Epithelial cell of prostate (primary cell): ENCODE measurements at places on chromosomes 6 and 20.

DNA sequence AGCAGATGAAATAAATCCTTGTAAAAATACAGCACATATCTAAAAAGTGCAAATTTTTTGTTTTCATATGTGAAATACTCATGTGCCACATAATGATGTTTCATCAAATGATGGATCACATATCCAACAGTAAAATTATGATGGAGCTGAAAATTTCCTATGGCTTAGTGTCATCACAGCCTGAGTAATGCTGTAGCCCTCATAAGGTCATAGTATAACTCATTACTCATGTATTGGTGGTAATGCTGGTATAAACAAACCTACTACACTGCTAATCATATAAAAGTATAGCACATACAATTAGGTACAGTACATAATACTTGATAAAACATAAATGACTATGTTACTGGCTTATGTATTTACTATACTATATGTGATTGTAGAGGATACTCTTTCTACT lies 12.9 kb downstream of the TSPYL1 start:
- no peak for DNase-seq

DNA sequence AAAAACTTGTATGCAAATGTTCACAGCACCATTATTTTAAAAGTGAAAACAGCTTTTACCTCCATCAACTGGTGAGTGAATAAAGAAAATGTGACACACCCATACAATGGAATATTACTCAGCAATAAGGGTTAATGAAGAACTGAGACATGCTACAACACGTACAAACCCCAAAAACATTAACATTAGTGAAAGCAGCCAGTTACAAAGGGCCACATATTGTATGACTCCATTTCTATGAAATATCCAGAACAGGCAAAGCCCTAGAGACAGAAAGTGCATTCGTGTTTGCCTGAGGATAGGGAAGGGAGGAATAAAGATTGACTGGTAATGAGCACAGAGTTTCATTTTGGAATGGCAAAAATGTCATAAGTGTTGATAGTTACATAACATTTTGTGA lies 21.5 kb downstream of the EPM2A start:
- DNase-seq: no peak

- no peak for DNase-seq
Measured at GRCh38 chr20:59184880-59185447, 21.3 kb downstream of the ZNF831 start.

DNA sequence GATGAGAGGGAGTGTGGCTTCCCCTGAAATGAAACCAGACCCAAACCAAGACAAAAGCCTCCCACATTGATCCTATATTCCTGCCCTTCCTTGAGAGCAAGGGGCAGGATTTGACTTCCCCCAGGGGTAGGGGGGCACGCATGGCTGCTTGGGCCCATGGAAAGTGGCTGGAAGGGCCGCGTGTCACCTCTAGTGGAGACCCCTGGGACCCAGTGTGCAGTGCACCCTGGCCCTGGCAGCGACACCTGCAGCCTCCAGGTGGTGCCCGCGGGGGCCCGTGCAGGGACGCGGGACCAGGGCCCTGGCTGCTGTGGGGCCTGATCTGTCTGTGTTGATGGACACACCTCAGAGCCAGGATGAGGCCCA lies 18.0 kb upstream of the SLCO4A1 start:
- DNase-seq: no peak

- peak; percentile 96 for DNase-seq
Measured at GRCh38 chr6:70398783-70399728, 14.3 kb upstream of the FAM135A start.

GRCh38 chr6:142738035-142738396 lies 207.0 kb downstream of the HIVEP2 start:
- no peak for DNase-seq

DNA sequence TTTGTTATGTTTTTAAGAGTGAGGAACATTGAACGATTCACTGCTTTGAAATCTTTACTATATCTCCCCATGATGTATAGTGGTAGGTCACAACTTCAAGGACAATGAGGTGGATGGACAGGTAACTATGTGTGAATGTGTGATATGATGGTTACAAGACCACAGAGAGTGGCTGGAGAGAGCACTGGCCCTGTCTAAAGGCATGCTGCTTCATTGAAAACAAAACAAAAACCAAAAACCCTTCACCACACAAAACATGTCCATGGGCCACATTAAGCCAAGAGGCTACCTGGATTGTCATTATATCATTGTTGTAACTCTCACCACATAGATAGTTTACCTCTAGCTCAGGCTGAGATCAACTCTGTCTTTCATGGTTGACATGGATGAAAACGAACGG lies 180.6 kb upstream of the TENT5A start:
- DNase-seq: no peak

GRCh38 chr20:11204926-11205768 lies 531.3 kb upstream of the JAG1 start:
- DNase-seq: no peak

- DNase-seq: no peak
Measured at GRCh38 chr6:2324166-2324953, 79.0 kb upstream of the GMDS start.

- DNase-seq: no peak
Measured at GRCh38 chr6:37807656-37808055, 11.9 kb upstream of the ZFAND3 start.

DNA sequence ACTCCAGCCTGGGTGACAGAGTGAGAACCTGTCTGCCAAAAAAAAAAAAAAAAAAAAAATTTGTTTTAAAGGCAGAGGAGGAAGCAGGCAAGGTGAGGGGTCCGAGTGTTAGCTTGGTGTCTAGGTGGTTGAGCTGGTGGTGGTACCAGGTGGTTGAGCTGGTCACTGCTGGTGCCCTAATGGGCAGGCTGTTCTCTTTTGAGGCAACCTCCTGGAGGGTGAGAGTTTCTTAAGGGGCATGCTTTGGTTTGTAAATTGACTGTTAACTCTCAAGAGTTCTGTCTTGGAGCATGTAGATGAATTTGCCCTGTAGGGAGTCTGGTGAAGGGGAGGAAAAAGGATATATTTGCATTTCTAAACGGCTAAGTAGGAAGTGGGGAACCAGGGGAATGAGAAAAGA lies 52.7 kb downstream of the BANF2 start:
- DNase-seq: no peak

DNA sequence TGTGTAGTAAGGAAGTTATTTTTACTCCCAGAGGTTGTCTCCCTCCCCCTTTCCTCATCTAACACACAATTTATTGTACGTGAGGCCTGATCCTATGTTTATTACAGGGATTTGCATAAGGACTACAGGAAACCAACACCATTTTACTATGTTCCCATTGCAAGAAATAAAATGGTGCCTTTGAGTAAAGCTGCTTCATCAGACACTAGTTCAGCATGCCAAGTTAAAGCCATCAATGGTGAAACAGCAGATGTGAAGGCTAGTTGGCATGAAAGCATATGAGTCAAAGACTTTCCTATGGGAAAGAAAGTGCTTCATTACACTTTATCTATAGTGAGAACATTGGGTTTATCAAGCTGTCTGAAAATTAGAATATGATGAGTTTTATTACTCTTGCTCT lies 543.0 kb downstream of the GRIK2 start:
- no peak for DNase-seq

DNA sequence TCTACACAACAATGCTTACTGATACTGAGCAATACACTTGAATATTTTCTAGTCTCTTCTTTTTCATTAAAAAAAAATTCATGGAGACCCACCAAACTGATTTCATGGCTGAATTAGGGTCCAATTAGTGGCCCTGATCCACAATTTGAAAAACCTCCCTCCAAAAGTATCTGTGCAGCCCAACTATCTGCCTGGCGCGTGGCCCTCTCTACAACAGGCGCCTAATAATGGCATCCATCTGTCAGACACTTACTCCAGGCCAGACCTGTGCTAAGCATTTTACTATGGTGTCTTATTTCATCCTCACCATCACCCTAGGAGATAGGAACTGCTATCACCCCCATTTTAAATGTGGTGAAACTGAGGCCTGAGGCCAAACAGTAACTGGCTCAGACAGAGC lies 14.0 kb downstream of the TFEB start:
- DNase-seq: no peak

GRCh38 chr20:31840906-31841816 lies 4.2 kb downstream of the FOXS1 start:
- no peak for DNase-seq

DNA sequence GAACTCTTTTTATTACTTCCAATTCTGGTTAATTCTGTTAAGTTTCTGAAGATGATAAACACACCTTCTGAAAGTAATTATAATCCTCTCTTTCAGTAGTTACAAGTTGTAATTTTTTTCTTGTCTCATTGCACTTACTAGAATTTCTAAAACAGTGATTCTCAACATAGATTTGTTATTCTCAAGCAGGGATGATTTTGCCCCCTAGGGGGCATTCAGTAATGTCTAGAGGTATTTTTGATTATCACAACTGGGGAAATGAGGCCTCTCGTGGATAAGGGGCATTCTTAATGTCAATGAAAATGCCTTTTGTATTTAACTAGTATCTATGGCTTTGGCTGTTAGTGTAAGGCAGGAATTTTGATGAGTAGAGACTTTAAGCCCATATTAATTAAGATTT lies 39.4 kb upstream of the MAFB start:
- no peak for DNase-seq

- peak; percentile 92 for DNase-seq
Measured at GRCh38 chr6:143059663-143060353, 881 bp upstream of the AIG1 start.

DNA sequence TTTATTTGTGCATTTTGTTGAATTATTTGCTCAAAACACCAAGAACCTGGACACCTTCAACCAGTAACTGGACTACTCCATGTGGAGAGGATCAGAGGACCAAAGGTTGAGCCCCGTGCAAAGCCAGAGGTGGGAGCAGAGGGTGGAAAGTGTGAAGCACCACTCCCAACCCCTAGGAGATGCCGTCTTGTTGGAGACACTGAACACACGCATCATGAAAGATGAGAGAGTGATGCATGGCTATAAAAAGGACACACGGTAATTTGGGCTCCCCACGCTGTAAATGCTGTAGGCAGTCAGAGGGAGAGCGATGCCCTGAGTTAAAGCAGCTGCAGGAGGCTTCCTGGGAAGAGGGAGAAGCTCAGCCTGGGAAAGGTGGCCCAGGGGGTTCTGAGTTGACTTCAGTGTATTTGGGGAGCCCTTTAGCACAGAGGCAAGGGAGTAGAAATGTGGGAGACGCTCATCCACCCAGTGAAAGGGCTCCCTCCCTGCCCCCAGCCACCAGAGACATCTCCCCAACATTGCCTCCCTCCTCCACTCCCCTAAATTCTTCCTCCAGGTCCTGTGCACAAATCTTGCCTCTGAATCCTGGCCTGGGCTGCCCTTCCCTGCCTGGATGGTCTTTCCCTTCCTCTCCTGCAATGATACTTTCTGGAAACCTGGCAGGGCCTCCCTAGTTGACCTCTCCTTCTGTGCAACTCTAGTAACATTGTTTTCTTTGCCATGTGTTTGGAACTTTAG lies 55.8 kb upstream of the IYD start:
- DNase-seq: no peak

- DNase-seq: no peak
Measured at GRCh38 chr20:37364927-37365272, 19.0 kb downstream of the SRC start.

DNA sequence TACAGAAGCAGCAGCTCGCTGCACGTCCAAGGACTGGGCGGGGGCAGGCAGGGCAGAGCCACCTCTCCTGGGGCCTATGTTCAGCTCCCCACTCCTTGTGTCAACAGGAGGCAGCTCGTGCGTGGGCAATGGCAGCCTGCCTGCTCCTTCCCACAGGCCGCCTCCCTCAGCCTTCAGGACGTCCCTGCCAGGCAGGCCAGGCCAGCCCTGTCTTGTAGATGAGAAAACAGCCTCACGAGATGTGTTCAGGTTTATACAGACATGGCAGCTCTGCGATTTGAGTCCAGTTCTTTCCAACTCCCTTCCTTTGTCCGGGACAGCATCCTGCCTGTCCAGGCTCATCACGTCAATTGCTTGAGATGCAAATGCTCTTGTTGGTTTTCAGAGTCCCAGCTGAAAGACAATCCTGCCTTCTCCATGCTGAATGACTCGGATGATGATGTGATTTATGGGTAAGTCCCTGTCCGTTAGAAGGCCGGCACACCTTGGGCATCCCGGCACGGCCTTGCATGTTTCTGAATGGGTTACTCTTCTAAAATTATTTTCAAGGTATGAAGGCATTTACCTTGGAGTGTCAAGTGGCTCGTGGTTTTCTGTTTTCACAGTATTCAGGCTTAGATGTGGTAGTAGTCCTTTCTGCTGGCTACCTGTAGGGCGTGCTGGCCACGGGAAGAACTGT lies 13.5 kb downstream of the DYNLT1 start:
- no peak for DNase-seq

- peak; percentile 5 for DNase-seq
Measured at GRCh38 chr6:149060985-149061760, 256.3 kb upstream of the TAB2 start.

DNA sequence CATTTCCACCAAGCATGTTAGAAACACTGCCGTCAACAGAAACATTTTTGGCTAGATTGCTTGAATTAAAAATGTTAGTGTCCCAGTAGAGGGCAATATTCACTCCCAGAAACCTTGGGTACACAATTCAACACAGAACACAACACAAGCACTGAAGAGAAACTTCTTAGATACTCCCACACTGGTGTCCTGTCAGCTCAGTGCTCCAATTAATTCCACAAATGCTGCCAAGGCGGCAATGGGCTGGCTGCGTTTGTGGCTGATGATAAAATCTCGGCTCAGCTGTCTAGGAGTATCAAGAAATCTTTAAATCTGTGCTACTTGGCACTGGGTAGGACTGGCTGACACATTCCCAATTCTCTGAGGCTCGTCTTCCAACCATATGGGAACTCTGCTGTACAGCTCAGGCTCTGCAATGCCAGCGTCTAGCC lies 39.3 kb downstream of the BEND3 start:
- no peak for DNase-seq

- no peak for DNase-seq
Measured at GRCh38 chr20:53806683-53807401, 213.2 kb upstream of the ZNF217 start.

DNA sequence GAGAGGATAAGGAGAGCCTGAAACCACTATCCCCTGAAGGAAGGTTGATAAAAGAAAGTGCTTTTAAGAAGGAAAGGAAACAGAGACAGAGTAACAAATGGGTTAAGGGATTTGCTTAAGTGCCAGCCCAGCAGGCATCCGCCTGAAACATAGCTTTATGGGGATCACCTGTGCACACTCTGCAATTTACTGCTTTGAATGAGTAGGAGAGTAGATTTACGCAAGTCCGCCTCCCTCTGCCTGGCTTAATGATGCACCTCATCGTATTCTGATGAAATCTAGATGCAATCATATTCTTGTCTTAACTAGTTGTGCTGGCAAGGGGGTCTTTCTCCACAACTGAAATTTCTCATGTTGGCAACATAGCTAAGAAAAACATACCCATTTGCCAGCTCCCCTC lies 101.1 kb upstream of the ID4 start:
- no peak for DNase-seq

DNA sequence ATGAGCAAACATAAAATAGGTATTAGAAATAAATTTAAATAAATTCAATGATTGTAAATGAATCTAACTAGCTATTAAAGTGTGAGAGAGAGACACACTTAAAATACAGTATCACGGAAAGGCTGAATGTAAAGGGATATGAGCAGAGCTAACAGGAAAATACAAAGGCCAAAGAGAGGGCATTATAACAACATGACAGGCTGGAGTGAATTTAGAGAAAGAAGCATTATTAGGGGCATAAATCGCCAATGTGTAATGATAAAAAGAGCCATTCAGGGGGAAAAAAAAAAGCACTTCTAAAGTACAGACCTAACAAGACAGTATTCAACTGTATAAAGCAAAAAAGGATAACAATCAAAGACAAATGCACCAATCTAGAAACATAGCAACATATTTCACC lies 28.1 kb downstream of the DACT2 start:
- no peak for DNase-seq
